ENCODE measurements at places on chromosomes 16 and 17.

DNA sequence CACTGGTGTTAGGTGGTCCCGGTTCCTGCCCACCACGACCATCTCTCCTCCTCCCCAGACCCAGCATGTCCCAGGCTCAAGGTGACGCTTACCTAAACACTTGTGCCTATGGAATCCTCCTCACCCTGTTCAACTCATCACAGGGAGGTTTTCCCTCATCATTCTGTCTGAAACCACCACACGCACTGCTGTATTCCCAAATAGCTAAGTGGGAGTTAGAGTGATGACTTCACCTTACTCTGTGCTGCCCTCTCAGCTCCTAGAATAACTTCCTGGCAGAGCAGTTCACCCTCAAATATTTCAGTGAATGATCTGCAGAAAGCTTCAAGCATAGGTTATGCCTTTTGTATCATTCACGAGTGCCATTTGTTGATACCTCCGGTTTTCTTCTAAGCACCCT, 216.5 kb downstream of the CPPED1 start:
- no peak for DNase-seq

- DNase-seq: no peak
Measured at GRCh38 chr16:62751218-62751617, 715.0 kb upstream of the CDH8 start.

DNA sequence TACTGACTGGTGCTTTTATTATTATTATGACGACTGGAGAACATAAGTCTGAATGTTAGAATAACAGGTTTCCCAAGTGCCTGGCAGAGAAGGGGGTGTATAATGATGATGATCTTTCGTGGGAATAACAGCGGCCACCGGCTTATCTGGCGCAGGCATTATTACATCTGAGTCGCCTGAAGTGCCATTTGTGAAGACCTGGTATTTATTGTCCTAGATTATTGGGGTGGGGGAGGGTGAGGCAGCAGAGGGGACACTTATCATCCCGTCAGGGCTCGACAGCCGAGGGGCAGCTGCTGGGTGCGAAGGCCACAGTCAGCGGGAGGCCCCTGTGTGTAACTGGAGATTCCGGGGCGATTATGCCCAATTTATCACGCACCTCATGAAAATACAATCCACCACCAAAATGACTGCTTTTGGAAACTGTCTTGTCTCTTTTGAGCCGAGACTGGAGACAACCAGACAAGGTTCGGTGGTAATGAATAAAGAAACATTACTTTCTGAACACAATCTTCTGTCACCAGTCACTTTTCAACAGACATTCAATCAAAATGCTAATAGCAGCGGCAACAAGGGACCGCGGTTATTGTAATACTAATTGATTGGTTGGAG, 199.3 kb downstream of the CCDC182 start:
- DNase-seq: no peak

DNA sequence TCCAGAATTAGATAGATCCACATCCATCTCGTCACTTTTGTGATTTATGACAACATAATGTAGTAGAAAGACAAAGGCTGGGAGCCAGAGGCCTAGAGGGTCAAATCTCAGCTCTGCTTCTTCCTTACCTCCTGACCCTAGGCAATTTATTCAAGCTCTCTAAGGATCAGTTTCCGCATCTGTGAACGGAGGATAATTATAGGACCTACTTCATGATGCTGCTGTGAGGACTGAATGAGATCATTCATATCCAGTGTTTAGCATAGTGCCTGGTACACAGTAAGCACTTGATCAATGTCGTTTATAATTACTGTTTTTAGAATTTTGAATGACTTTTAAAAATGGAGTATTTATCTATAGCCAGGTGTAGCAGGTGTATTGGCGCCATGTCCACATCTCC, 128.4 kb downstream of the SHISA9 start:
- DNase-seq: no peak

DNA sequence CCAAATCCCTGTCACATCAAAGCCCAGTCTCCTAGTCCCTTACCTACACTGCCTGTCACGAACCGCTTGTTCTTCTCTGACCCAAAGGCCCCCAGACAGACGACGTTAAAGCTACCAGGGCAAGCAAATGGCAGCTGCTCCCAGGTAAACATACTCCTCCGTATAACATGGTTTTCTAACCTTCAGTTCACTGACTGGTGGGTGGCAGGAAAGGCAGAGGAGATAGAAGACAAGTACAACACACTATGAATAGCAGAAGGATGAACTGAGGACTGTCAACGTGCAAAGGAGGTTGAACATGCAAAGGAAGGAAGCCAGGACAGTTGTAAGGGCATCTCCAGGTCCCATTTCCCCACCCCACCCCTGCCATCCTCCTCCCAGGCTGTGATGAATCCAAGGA, 449.8 kb downstream of the SHISA9 start:
- no peak for DNase-seq

DNA sequence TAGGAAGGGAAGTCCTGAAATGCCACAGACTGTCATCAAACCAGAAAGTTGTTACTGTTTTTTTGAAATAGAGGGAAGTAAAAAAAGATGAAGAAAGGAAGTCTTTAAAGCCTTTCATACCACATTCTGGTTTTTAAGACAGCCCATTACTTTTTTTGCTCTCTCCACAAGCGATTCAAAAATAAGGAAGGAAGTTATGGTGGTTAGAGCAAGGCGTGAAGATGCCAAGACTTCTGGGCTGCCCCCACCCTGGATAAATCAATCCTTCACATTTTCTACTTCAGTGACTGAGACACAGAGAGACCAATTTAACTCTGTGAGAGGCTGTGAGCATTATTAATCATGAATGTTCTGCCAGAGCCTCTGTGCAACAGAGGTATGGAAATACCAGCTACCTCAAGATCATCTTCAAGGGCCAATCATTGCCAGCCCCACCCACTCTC, 82.3 kb upstream of the BCAR1 start:
- DNase-seq: no peak

DNA sequence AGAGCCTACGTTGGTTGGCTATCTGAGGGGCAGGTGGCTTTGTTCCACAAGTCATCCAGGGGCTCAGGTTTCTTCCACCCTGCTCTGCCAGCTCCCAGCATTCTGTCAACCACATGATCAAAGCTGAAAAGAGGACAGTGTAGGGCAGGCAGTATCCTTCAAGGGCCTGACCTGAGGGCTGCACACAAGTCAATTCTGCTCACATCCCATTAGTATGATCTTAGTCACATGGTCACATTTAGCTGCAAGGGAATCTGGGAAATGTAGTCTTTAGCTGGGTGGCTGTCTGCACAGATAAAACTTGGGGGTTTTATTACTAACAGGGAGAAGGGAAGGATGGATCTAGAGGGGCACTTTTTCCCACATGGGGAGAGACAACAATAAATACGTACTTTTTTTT, 97.3 kb downstream of the SALL1 start:
- no peak for DNase-seq

- DNase-seq: no peak
Measured at GRCh38 chr16:54116124-54116655, 170.4 kb downstream of the IRX3 start.
